CD4-positive, alpha-beta T cell treated with Interleukin-17A for 4 hours (primary cell): ENCODE measurements at places on chromosomes 3 and 15.

DNA sequence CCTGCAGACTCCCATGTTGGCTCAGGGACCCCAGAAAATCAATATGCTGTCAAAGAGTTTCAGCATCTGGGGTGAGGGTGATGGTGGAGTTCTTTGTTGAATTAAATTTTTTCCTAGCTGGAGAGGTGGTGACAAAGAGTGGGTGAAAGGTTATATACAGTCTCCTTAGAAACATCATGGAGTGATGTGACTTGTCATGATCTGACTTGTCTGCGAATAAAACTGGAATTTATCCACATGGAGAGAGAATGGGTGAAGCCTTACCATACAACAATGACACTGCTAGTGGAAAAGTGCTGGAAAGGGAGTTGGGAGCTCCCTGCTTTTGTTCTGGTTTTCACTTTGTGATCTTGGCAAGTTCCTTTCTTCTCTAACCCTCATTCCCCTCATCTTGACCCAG lies 75.0 kb downstream of the ARNT2 start:
- DNase-seq: no peak

GRCh38 chr3:32685543-32686185 lies 676 bp downstream of the CNOT10 start:
- DNase-seq: peak; percentile 10

DNA sequence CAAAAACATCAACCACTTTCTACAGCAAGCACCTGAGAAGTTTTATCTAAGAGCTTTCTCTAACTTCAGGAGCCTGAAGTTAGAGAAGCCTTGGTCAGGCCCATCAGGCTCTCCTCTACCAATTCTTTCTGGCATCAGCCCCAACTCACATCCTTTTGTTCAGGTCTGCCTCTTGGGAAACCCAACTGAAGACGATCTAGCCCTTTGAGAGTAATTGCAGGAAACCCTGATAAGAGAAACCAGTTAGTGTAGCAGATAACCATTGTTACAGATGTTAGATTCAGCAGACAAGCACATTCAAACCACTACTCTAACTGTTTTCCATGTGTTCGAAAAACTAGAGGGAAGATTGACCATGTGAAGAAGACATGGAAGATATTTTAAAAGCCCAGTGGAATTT lies 27.0 kb upstream of the DYNC1LI1 start:
- no peak for DNase-seq

DNA sequence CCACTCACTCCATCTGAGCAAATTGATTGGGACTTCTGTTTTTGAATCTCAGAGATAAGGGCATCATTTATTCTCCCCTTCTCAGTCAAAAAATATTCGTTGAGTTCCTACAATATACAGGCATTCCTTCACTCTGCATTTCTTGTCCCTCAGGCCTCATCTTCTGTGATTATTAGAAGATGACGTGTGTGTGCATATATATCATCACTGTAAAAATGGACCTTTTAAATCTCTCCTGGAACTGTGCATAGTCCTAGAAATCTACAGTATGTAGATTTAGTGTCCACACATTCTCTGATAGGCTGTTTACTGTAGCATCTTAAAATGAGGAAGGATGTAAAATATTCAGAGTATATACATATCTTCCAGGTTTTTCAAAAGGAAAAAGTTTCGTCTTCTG lies 43.2 kb upstream of the PLXNA1 start:
- no peak for DNase-seq
